ENCODE measurements at places on chromosomes 2 and 18. TPM values are rescaled to one million over a fixed set of nuclear protein-coding genes. Genes with fewer than 3 reads are reported as not detected.

AQP12B gene
- total RNA-seq = not detected

STARD7 gene
- total RNA-seq = 85.8 TPM

PROM2 gene
- 3.8 TPM for total RNA-seq

ALKAL2 gene
- total RNA-seq = 26.3 TPM

SLC16A14 gene
- total RNA-seq = 3.4 TPM

ACVR1C gene
- 1.5 TPM for total RNA-seq

TNFAIP6 gene
- total RNA-seq = not detected

GPR17 gene
- not detected for total RNA-seq

CD8B2 gene
- not detected for total RNA-seq

SLC5A7 gene
- not detected for total RNA-seq

RPRM gene
- 17.3 TPM for total RNA-seq

TUBA4B gene
- 13.2 TPM for total RNA-seq

IL1RN gene
- total RNA-seq = 0.40 TPM

CD207 gene
- total RNA-seq = not detected

GPR45 gene
- not detected for total RNA-seq

PDE1A gene
- total RNA-seq = 10.4 TPM

WIPF1 gene
- 12.5 TPM for total RNA-seq

CDKL4 gene
- 2.7 TPM for total RNA-seq

DCDC2C gene
- not detected for total RNA-seq

CKAP2L gene
- 0.12 TPM for total RNA-seq

CNDP1 gene
- not detected for total RNA-seq

ALPI gene
- 0.72 TPM for total RNA-seq

POTEI gene
- total RNA-seq = not detected

SAG gene
- total RNA-seq = not detected

CNTNAP5 gene
- not detected for total RNA-seq

MLPH gene
- 18.5 TPM for total RNA-seq

PLGLB1 gene
- total RNA-seq = 1.6 TPM

RASGRP3 gene
- 6.3 TPM for total RNA-seq

OTX1 gene
- not detected for total RNA-seq

TGFBRAP1 gene
- 17.7 TPM for total RNA-seq

KCNK3 gene
- 4.2 TPM for total RNA-seq

GAREM1 gene
- 15.2 TPM for total RNA-seq

ZBTB7C gene
- total RNA-seq = 15.7 TPM

OSGEPL1 gene
- total RNA-seq = 8.5 TPM

TFCP2L1 gene
- not detected for total RNA-seq

TTN gene
- 1.2 TPM for total RNA-seq

CNRIP1 gene
- total RNA-seq = 55.7 TPM

KYNU gene
- total RNA-seq = 0.46 TPM

TEX44 gene
- total RNA-seq = not detected

Data from ovary (tissue), 10 donors.